ENCODE measurements at places on chromosomes 1 and 21. TPM values are rescaled to one million over a fixed set of nuclear protein-coding genes. Genes with fewer than 3 reads are reported as not detected.

DNA sequence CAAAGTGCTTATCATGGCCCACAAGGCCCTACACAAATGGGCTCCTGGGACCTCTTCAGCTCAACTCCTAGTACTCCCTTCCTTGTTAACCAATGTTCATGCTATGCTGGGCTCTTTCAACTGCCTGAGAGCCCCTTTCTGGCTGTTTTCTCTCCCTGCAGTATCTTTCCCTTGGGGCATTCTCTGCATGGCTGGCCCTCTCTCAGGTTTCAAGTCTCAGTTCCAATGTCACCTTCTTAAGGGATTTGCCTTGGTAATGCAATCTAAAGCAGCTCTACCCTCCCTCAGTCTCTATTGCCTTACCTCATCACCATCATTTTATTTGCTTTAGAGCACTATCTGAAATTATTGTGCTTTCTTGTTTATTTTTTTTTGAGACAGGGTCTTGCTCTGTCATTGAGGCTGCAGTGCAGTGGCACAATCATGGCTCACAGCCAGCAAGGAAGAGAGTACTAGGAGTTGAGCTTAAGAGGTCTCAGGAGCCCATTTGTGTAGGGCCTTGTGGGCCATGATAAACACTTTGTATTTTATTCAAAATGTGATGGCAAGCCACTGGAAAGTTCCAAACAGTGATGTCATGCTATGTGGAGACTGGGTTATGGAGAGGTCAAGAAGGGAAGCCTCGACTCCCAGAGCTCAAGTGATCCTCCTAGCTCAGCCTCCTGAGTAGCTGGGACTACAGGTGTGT, 63.4 kb upstream of the SRSF10 start:
- no peak overlapping the region for H3K27ac ChIP-seq
- H3K4me3 ChIP-seq: no peak overlapping the region
- no peaks in the 10 kb centered on the region for H3K36me3 ChIP-seq
- H3K4me1 ChIP-seq: peaks cover 20% of the 10 kb centered on the region

GRCh38 chr1:178308438-178308837, 188.3 kb downstream of the CLEC20A start:
- no peak for DNase-seq

DNA sequence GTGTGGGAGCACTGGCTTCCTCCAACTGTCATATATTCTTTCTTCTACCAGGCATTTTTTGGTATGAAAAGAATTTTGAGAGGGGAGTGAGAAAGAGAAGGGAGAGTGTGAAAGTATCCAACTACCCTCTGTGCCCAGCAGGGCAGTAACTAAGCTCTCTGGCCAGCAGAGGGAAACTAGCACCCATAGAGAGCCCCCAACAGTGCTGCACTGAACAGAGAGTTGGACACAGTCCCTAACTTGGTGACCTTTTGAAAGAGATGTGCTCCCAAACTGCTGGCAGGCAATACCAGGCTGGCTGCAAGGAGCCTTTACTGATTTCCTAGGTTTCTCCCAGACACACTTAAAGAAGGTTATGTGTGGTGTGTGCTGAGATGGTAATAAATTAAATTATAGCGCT, 118.8 kb upstream of the PBX1 start:
- peaks cover 9% of the 10 kb centered on the region for H3K4me1 ChIP-seq
- H3K36me3 ChIP-seq: no peaks in the 10 kb centered on the region
- no peaks in the 10 kb centered on the region for H3K27me3 ChIP-seq
- H3K27ac ChIP-seq: no peak overlapping the region
- DNase-seq: no peak
- no peak overlapping the region for H3K4me3 ChIP-seq

GRCh38 chr1:161351482-161351881, 16.2 kb downstream of the CFAP126 start:
- H3K27me3 ChIP-seq: no peaks in the 10 kb centered on the region

DNA sequence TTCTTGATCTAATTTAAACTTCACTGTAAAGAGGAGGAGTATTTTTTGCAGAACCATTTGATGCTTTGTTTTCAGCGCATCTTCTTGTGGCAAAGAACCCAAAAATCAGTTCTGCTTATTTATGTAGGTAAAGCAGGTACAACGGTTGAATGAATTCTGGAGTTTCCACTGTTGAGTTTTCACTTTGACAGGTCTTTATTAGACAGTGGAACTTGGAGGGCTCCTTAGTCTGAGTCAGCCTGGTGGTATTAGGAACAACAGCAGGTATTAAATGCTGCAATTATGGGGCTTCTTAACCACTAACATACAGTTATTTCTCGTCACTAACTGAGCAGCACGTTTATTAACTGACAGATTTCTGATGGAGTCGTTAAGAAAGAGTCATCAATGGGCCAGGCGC, 1.2 kb downstream of the LRIG2 start:
- H3K36me3 ChIP-seq: peaks cover 8% of the 10 kb centered on the region
- H3K27ac ChIP-seq: peak overlapping the region; percentile 94
- H3K27me3 ChIP-seq: no peaks in the 10 kb centered on the region
- H3K4me3 ChIP-seq: peak overlapping the region; percentile 96

The NLRP3 gene
- total RNA-seq: 0.22 TPM

Measured in mesothelial cell of epicardium (in vitro differentiated cells).